Activated CD4-positive, alpha-beta memory T cell treated with anti-CD3 and anti-CD28 coated beads for 36 hours (primary cell): ENCODE measurements at places on chromosomes 7 and 10. TPM values are rescaled to one million over a fixed set of nuclear protein-coding genes. Genes with fewer than 3 reads are reported as not detected.

DNA sequence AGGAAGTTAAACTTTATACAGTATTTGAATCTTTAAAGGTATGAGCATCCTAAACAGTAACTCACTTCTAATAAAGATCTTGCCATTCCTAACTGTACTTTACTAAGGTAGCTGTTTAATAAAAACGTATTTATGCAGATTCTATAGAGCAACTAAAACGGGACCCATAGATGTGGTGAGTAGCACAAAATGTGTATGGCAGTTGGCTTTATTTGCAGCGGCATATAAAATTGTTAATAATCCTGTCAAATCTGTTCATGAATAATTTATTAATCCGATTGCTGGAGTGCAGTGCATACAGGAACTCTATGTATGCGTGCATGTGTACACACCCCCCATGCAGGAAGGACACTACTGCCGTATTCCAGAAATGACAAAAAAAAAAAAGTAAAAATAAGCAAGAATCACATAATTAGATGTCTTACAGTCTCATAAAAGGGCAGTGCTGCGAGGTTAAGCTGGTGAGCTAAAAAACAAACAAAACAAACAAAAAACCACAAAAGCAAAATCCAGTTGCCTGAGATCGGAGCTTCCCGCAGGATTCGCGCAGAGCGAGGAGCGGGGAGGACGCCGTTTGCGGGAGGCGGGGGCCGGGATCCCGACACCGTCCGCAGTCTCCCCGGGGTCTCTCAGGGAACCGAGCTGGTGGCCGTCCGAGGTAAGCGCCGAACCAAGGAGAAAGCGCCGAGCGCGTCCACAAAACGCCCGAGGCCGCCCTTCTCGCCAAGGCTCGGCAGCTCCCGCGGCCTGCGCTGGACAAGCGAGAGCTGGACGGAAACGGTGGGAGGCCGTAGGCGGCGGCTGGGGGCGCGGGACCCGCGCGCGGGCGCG is 518 bp upstream of the COMMD3 start:
- peaks cover 37% of the 10 kb centered on the region for H3K4me1 ChIP-seq
- H3K36me3 ChIP-seq: peaks cover 8% of the 10 kb centered on the region
- no peak for DNase-seq
- H3K27ac ChIP-seq: peak overlapping the region; percentile 92

DNA sequence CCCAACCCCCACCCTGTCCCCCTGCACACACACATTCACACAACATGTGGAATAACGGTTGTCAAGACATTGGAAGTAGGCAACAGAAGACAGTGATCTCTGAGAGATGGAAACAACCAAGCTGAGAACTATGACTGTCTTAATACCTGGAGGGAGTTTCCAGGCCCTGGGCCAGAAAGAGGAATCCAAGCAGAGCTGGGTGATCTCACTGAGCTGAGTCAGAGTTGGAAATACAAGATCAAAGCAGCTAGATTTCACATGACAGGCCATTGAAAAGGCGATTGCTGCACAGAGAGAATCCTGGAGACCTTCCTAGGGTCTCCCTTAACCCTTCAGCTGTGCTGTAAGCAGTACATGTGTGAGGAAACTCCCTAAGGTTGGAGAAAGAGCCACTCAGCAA is 165.8 kb upstream of the PRSS1 start:
- H3K27me3 ChIP-seq: no peaks in the 10 kb centered on the region
- peaks cover 30% of the 10 kb centered on the region for H3K4me1 ChIP-seq
- DNase-seq: peak; percentile 65
- no peaks in the 10 kb centered on the region for H3K36me3 ChIP-seq

GRCh38 chr7:107969856-107970255 is 33.1 kb downstream of the LAMB1 start:
- H3K27me3 ChIP-seq: peaks cover 6% of the 10 kb centered on the region
- no peak for DNase-seq
- no peaks in the 10 kb centered on the region for H3K4me1 ChIP-seq
- H3K4me3 ChIP-seq: no peak overlapping the region
- H3K36me3 ChIP-seq: no peaks in the 10 kb centered on the region
- H3K27ac ChIP-seq: no peak overlapping the region

The EN2 gene
- total RNA-seq: not detected

The ZNF804B gene
- total RNA-seq: not detected

The RAPGEF5 gene
- 0.27 TPM for total RNA-seq

The TEX36 gene
- not detected for total RNA-seq
